ENCODE measurements at places on chromosomes 1 and 21. TPM values are rescaled to one million over a fixed set of nuclear protein-coding genes. Genes with fewer than 3 reads are reported as not detected.

CSF1 gene
- total RNA-seq, result 127 TPM

- no peak for DNase-seq
Measured at GRCh38 chr21:45431781-45432572, 27.0 kb downstream of the COL18A1 start.

KLHDC8A gene
- 1.2 TPM for total RNA-seq

GRCh38 chr1:201065686-201066085, 42.2 kb upstream of the KIF21B start:
- DNase-seq, result no peak

C1QA gene
- total RNA-seq, result 120 TPM

All from thyroid gland (tissue), 4 donors.